ENCODE measurements at places on chromosomes 6 and 20. TPM values are rescaled to one million over a fixed set of nuclear protein-coding genes. Genes with fewer than 3 reads are reported as not detected.

The NDUFAF4 gene
- total RNA-seq: 30.9 TPM

The GPRC6A gene
- total RNA-seq: not detected

The ID4 gene
- not detected for total RNA-seq

The CENPW gene
- total RNA-seq: 2.5 TPM

The COX4I2 gene
- total RNA-seq: not detected

The DEFB116 gene
- total RNA-seq: not detected

The DEFB132 gene
- total RNA-seq: not detected

The CPNE5 gene
- total RNA-seq: 8.5 TPM

The CBLN4 gene
- not detected for total RNA-seq

- DNase-seq: peak; percentile 7
Measured at GRCh38 chr6:15183979-15184378, 61.9 kb upstream of the JARID2 start.

GRCh38 chr20:23832775-23833513 is 6.4 kb upstream of the CST2 start:
- no peak for DNase-seq

DNA sequence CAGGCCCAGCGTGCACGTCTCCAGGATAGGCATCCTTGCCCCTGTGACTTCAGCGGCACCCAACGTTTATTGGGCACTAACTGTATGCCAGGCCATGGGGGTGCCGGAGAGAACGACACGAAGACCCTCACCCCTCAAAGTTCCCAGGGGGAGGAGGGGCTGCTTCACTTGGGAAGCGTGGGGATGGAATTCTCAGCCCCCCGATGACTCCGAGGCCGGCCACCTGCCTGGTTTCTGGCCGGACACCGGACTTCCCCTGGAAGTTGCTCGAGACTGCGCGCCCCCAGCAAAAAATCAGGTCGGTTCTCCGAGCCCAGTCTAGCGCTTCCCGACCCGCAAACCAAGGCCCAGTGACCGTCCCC is 275 bp upstream of the MAVS start:
- DNase-seq: no peak

- no peak for DNase-seq
Measured at GRCh38 chr6:65760285-65760684, 53.3 kb upstream of the EYS start.

GRCh38 chr6:147063469-147064031 is 140.7 kb upstream of the STXBP5 start:
- no peak for DNase-seq

- DNase-seq: no peak
Measured at GRCh38 chr6:133062077-133062476, 179.1 kb upstream of the EYA4 start.

DNA sequence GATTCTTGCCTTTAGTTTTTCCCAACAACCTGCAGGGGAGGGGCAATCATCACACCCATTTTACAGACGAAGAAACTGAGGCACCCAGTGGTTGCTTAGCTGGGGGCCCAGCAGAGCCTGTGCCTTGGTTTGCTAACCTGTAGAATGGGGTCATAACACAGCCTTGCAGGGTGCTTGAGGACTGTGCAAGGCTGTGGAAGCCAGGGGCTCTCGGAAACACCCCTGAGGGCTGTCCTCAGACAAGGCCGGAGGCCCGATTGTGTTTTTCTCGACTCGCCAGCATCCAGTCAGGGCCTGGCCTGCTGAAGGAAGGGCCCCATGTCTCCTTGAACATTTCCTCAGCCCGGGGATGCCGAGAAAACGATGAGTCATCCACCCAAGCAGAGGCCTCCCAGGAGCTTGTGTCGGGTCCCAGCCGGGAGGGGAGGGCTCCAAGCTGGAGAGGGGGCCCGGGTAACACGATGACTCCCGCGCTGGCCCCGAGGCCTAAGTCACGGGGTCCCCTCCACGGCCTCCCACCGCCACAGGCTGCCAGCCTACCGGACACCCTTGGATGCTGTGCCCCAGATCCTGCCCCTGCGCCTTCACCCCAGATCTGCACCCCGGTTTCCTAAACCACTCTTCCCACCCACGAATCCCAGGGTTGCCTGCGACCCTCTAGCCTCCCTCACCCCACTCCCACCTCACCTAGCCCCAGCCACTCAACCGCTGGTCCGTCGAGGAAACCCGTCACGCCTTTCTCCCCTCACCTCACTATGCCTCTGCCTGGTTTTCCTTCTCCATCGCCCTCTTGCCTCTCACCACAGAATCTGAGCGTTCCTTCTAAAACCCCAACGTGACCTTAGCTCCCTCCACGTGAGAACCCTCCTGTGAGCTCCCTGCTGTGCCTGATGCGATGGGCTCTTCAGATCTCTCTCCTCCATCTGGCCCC is 10.6 kb downstream of the NOL4L start:
- DNase-seq: peak; percentile 24

DNA sequence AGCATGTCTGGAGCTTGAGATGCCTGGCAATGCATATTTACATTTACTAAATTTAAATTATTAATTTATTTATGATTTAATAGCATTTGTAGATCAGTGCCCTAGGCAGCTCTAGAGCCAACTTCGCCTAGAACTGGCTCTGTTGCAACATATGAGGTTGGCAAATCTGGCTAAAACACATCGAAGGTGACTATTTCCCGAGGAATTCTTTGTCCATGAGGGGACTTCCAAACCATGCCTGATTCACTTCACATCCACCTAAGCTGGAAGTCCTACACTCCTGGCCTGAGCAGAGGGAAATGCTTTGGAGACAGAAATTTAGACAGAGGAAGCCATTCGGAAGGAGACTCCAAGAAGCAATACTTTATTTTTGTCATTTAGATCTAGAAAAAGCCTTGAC is 211.0 kb upstream of the ARG1 start:
- no peak for DNase-seq

GRCh38 chr6:45854149-45854742 is 161.4 kb downstream of the CLIC5 start:
- no peak for DNase-seq

- DNase-seq: no peak
Measured at GRCh38 chr6:168091381-168092264, 12.6 kb upstream of the FRMD1 start.

- peak; percentile 41 for DNase-seq
Measured at GRCh38 chr20:32672982-32673851, 524 bp downstream of the C20orf203 start.

DNA sequence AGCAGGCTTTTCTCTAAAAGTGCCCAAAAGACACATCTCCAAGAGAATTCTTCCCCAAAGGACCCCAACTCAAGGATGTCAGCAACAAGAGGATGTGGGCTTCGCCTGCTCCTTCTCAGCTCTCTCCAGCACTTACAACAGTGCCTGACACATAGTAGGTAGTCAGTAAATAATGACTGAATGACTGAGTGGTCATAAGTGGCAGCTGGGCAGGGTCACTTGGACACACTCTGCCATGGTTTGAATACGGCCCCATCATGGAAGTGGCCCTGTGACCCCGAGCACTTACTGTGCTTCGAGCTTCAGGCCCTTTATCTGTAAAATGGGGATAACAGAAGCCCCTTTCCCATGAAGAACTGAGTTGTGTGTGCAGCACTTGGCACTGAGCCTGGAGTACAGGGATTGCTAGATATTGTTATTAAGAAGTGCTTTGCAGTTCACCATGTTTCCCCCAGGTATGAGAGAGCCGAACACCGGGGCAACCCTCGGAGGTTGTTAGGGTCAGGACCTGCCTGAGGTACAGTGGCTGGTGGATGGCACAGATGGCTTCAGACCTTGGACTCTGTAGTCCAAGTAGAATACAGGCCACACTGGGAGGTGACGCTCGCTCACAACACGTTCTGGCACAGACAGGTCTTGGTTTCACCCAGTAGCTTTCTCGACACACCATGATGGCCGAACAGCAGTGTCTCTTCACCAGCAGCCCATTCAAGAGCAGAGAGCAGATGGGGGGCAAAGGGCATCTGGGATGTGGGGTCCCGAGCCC is 56.0 kb downstream of the NOL4L start:
- no peak for DNase-seq

- no peak for DNase-seq
Measured at GRCh38 chr6:116030770-116031169, 29.9 kb downstream of the FRK start.

- peak; percentile 81 for DNase-seq
Measured at GRCh38 chr20:53939572-53940359, 130.6 kb downstream of the BCAS1 start.

DNA sequence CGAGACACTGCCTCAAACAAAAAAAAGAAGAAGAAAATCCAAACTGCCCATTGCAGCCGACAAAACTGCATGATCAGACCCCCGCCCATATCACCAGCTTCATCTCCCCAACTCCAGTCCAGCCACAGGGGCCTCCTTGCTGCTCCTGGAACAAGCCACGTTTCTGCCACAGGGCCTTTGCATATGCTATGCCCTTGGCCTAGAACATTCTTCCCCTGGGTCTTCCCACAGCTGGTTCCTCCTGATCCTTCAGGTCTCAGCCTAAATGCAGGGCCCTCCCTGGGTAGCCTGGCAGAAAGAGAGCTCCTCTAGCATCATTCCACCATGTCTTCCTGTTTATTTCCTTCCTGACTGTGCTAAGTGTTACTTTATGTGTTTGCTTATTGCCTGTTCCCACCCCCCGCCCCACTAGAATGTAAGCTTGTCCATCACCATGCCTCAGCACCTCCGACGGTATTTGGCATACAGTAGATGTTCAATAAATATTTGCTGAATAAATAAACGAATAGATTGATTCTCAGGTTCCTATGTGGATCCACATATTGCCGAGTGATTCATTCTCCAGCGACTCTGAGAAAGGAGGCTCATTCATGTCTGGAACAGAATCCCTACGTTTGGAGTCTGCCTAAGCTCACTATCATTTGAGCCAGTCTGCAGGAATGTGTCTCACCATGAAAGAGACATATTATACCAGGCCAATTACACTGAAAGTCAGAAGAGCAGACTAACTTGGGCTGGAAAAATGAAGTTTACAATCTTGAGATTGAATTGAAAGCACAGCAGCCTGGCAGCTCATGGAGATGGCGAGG is 56.1 kb downstream of the NFATC2 start:
- DNase-seq: no peak

DNA sequence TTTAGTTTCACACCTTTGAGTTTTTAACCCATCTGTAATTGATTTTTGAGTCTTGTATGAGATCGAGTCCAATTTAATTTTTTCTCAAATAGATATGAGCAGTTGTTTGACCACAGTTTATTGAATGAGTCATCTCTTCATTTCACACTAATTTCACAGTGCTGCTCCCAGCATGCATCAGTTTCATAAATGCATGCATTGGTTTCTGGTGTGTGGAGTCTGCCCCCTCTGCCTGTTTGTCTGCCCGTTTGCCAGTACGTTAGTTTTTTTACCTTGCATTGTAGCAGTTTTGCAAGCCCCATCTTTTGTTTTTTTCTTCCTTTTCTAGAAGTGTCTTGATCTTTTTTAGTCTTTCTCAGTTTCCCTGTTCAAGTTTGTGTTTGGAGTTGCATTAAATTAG is 11.9 kb downstream of the SLX4IP start:
- DNase-seq: peak; percentile 35

DNA sequence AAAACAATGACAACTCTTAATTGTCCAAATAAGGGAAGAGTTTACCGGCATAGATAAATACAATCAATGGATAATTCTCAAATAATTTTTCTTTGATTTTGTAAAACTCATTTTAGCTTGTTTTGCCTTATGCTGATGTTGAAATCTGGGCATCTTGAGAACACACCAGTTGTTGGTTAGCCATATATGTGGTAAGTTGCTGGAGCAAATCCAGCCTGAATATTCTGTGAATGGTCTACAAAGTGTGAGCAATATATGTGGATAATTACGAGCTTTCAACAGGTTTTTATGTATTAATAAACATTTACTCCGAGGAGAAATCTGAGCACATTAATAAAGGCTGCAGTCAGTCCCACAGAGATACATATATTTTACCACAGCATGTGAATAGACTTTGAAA is 423.6 kb downstream of the BCKDHB start:
- DNase-seq: no peak

- DNase-seq: no peak
Measured at GRCh38 chr20:53738945-53739798, 145.5 kb upstream of the ZNF217 start.

DNA sequence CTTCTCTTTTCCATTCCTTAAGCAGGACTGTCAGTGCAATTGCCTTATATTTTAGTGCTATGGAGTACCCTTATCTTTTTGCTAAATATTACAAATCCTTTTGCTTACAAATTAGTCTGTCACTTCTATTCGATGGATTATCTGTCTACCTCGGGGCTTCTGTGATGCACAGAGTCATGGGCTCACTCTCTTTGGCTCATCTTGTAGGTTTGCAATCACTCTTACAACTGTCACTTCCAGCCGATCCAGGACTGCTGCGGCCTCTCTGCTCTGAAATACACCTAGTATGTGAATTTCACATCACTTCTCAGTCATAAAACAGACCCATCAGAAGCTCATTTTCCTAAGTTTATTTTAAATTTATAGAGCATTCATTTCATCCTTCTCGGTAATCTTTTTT is 293.2 kb upstream of the QKI start:
- no peak for DNase-seq
